ENCODE measurements at places on chromosomes 6 and 20.

GRCh38 chr6:37860226-37860839, 40.8 kb downstream of the ZFAND3 start:
- peak; percentile 10 for DNase-seq

DNA sequence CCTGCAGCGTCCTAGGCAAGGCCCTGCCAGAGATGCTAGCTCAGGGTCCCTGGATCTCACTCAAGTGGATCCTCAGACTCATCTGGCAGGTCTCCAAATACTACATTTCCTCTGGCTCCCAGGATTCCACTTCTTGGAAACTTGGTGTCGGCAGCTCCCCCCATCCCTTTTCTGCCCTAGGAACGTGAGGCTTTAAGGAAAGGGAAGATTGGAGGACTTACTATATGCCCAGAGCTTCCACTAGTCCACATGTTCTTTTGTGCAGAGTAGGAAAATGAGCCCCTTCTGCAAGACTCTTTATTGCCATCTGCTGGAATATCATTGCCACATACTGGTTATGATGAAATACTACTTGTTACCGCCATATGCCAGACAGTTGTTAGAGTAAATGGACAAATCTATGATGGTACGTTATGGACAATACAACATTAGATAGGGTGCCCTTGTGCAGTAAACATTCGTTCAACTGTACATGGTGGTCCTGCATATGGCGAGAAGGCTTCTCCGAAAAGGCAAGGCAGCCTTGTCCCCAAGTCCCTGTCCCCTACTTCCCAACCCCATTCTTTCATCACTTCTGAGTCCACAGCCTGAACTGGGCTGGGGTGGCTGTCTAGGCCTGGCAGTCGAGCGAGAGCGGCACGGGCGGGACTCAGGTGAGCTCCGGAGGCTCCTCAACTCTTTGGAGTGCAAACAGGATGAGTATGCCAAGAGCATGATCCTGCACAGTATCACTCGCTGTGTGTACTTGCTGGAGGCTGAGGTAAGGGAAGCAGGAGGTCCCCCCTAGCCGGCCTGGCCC, 780 bp downstream of the ARMC12 start:
- DNase-seq, result peak; percentile 47

- no peak for DNase-seq
These were observed 29.2 kb downstream of the TFEB start for GRCh38 chr6:41705996-41706835.

- DNase-seq, result no peak
These were observed 95.5 kb downstream of the ASXL1 start for GRCh38 chr20:32453467-32454163.

- DNase-seq, result no peak
These were observed 226.2 kb upstream of the MAN1A1 start for GRCh38 chr6:119575721-119576120.

DNA sequence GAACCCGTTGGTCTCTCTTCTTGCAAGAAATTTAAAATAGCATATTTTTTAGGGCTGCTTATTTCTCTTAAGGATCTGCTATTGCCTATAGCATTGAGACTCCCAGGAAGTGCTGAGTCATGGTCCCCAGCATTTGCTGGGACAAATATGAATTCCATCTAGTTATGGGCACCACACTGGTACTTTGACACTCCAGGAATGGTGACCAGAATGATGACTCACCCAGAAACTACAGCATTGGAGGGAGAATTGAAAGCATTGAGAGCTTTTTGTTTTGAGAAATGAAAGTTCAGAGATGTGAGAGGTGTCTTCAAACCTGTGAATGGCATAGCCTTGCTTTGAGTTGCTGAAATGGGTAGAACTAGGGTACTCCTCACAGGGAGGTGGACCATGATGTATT, 699.7 kb downstream of the DHX35 start:
- no peak for DNase-seq

DNA sequence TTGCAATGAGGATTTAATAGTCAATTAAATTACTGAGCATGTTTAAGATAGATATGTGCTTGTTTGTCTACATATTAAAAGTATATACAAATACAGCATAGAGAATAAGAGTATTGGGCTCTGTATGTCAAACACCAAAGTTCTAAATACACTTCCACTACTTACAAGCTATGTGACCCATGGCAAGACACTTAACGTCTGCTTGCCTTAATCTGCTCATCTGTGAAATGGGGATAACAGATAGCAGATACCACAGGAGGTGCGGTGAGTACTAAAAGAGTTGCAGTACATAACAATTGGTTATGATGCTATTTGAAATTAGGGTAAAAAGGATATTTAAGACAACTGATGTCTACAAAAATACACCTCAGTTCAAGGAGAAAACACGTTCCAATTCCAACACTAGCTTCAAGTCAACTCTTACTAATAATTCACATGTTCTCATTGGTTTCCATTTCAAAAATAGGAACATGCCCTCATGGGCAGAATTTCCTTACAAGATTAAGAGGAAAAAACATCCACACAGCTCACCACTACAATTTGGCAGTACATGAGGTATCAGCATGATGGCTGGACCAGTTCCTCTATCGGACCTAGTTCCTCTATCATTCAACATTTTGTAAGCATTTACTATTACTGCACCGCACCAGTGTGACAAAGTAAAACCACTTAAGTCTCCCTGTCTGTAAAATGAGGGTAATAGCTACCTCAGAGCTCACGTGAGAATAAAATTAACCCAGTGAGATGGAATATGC, 101.1 kb downstream of the SMLR1 start:
- no peak for DNase-seq

DNA sequence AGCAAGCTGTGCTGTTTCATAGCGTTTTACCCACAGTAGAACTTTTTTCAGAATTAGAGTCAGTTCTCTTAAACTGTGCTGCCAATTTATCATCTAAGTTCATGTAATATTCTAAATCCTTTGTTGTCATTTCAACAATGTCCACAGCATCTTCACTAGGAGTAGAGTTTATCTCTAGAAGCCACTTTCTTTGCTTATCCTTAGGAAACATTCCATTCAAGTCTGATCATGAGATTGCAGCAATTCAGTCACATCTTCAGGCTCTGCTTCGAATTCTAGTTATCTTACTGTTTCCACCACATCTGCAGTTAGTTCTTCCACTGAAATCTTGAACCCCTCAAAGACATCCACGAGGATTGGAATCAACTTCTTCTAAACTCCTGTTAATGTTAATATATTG, 12.5 kb downstream of the CTNNBL1 start:
- DNase-seq, result no peak

- no peak for DNase-seq
These were observed 138.3 kb upstream of the INSM1 start for GRCh38 chr20:20229595-20229994.

DNA sequence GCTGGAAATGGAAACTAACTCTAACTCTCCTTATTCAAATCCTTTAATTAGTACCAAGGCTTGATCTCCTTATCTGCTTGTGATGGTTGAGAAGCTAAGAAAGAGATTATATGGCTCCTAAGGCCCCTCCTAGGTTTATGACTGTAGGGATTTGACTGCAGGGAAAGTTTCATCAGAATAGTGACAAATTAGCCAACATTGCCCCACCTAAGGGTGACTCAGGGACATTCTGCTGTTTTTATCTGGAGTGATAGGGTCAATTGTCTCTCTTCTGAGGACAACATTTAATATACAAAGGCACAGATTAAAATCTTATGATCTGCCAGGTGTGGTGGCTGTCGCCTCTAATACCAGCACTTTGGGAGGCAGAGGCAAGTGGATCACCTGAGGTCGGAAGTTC, 138.1 kb upstream of the MARCKS start:
- no peak for DNase-seq

GRCh38 chr6:3340358-3340802, 81.6 kb downstream of the PSMG4 start:
- no peak for DNase-seq

Measured in NCI-H1930 (cell line).